ENCODE measurements at places on chromosomes 7 and 10. TPM values are rescaled to one million over a fixed set of nuclear protein-coding genes. Genes with fewer than 3 reads are reported as not detected.

Gene SCIN
- 10.7 TPM for total RNA-seq

Gene PRPF18
- 44.4 TPM for total RNA-seq

Gene NUTM2B
- 0.21 TPM for total RNA-seq

Gene GPC2
- total RNA-seq = 3.7 TPM

GRCh38 chr7:139990142-139990535 lies 72.6 kb downstream of the PARP12 start:
- DNase-seq = no peak

GRCh38 chr10:34905200-34905927 lies 90.3 kb upstream of the PARD3 start:
- no peak for DNase-seq

All from urinary bladder (tissue), 4 donors.